ENCODE measurements at places on chromosomes 7 and 10. TPM values are rescaled to one million over a fixed set of nuclear protein-coding genes. Genes with fewer than 3 reads are reported as not detected.

Gene LBX1
- not detected for total RNA-seq

- no peak for DNase-seq
- H3K27me3 ChIP-seq: no peaks in the 10 kb centered on the region
- no peak overlapping the region for H3K4me3 ChIP-seq
Measured at GRCh38 chr10:25907261-25907660, 26.8 kb upstream of the MYO3A start.

GRCh38 chr10:71333129-71333887 lies 14.2 kb downstream of the SLC29A3 start:
- DNase-seq: no peak
- H3K27me3 ChIP-seq: no peaks in the 10 kb centered on the region
- H3K27ac ChIP-seq: no peak overlapping the region
- no peaks in the 10 kb centered on the region for H3K36me3 ChIP-seq

GRCh38 chr10:49841615-49842332 lies 79.7 kb upstream of the OGDHL start:
- DNase-seq: no peak
- H3K4me3 ChIP-seq: no peak overlapping the region
- no peak overlapping the region for H3K27ac ChIP-seq
- H3K27me3 ChIP-seq: no peaks in the 10 kb centered on the region
- peaks cover 9% of the 10 kb centered on the region for H3K4me1 ChIP-seq
- H3K36me3 ChIP-seq: peaks cover 5% of the 10 kb centered on the region

Gene TBXAS1
- 1.0 TPM for total RNA-seq
